ENCODE measurements at places on chromosomes 11 and 22.
A peak's percentile ranks its signal among the peaks of the same experiment; 100 is the strongest.

DNA sequence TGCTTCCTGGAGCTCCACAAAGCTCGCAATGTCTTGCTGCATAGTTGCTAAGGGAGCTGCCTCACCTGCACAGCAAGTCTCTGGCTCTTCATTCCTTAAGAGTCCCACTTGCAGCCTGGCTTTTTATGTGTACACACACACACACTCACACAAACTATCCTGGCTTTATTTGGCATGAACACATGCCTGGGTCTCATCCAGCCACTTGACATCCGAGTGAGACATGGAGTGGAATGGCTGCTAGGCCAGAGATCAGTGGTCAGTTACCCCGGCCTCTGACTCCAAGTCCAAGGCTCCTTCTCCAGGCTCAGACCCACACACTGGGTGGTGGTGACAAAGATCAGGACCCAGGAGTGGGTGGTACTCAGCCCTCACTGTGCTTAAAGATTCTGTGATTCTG, 37.9 kb upstream of the CLTCL1 start:
- no peak for DNase-seq

DNA sequence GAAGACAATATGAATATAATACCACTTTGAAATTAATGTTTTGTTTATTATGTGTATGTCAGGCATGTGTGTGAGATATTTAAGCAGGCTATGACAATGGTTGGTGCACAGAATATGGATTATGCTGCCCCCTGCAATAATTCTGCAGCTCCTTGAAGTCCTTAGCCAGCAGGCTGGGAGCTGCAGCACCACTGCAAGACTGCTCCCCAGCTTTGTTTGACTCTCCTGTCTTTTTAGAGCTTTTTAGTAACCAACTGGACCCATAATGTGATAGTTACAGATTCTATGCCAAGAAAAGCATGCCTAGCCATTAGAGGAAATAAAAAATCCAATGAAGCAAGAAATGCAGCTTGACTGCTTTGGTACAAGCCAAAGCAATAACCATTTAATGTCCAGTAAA, 535.1 kb downstream of the TMEM135 start:
- DNase-seq: no peak

- DNase-seq: peak; percentile 94
Measured at GRCh38 chr11:2532704-2533586, 88.1 kb downstream of the KCNQ1 start.

DNA sequence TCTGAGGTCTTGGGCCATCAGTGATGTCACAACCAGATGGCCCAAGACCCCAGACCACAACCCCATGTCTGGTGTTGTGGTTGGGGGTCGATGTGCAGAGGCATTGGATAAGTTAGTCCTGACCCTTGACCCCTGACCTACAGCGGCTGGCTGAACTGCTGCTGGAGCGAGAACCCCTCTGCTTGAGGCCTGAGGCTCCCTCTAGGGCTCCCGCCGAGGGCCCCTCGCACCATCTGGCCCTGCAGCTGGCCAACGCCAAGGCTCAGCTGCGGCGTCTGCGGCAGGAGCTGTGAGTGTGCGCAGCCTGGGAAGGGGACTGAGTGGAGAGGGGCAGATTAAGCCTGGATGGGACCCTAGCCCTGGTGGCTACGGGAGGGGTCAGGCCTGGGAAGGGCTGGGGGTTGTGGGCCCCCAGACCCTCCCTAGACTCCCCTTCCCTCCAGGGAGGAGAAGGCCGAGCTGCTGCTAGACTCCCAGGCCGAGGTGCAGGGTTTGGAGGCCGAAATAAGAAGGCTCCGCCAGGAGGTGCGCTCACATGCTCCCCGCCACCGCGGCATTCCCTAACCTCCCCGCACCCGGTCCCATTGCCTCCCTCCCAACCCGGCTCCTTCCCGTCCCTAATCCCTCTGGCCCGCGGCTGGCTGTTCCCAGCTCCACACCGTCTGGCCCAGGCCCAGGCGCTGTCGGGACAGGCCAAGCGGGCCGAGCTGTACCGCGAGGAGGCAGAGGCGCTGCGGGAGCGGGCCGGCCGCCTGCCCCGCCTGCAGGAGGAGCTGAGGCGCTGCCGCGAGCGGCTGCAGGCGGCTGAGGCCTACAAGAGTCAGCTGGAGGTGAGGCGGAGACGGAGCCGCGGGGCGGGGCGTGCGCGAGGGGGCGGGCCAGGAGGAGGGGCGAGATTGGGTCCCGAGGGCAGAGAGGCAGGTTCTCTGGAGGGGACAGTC, 2.1 kb downstream of the CCDC88B start:
- peak; percentile 89 for DNase-seq

- DNase-seq: no peak
Measured at GRCh38 chr11:104390651-104391050, 226.7 kb upstream of the PDGFD start.
